Keratinocyte (primary cell): ENCODE measurements at places on chromosomes 12 and 14.

- no peak for DNase-seq
Measured at GRCh38 chr14:93723001-93723400, 65.3 kb downstream of the PRIMA1 start.

DNA sequence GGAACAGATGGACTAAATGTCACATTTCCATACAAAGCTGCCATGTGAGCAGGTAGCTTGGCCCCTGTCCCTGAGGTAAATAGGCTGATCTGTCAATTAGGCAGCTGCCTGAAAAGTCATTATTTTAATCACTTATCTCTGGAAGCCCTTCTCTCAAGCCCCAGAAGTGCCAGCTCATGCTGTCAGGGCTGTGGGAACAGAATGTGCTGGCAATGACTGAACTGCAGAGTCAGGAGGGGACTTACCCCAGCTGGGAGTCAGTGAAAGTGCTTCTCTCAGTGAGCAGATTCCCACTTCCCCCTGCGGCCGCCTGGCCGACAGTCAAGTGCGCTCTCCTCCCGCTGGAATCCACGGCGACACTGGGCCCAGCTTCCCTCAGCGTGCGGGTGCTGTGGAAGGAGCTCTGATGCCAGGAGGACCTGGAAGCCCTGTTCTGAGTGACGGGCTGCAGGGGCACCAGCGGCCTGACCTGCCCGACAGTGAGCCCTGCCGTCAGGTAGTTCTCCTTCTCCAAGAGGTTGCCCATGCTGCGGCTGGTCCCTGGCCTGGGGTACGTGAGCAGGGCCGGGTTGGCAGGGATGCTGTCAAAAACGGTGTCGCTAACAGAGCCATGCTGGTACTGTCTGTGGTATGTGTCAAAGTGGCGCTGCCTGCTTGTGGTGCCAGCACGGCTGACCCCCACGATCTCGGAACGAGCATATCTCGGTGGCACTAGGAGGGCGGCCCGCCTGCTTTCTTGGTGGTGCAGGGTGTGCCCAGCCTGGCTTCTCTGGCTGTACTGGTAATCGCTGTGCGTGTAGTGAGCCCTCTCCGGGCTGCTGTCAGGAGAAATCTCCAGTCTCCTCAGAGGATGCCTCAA, 18.7 kb downstream of the PKP2 start:
- DNase-seq, result no peak

DNA sequence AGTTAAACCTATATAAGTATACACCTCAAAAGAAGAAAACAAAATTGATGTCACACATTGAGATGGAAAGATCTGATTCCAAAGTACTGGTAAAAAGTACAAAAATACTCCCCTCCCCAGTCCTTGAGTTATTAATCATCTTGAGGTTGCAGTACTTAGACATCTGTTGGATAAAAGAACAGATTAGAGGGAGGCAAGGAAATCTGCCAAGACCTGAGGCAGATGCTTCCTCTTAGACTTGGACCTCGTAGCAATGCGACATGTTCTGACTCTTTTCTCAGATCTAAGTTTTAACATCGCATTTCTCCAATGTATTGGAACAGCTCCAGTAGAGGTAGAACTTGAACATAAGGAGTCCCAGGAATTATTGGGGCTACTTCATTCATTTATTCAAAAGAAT, 187.9 kb upstream of the GRIN2B start:
- no peak for DNase-seq

- DNase-seq, result no peak
Measured at GRCh38 chr12:49587174-49587908, 18.1 kb downstream of the FAM186B start.

DNA sequence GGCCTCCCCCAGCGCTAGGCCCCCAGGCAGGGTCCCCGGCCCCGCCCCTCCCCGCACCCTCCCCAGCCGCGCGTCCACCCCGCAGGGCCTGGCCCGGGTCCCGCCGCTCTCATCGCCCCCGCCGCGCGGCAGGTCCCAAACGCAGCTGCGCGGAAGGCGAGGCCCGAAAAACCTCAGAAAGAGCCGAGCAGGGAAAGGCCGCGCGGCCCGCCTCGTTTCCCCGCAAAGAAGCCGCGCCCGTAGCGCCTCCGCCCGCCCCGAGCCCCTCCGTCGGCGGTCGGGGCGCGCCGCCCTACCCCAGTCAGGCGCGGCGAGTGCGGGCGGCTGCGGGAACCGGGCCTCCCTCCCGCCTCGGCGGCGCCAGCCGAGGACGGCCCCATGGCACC, 324 bp downstream of the POLE start:
- no peak for DNase-seq

DNA sequence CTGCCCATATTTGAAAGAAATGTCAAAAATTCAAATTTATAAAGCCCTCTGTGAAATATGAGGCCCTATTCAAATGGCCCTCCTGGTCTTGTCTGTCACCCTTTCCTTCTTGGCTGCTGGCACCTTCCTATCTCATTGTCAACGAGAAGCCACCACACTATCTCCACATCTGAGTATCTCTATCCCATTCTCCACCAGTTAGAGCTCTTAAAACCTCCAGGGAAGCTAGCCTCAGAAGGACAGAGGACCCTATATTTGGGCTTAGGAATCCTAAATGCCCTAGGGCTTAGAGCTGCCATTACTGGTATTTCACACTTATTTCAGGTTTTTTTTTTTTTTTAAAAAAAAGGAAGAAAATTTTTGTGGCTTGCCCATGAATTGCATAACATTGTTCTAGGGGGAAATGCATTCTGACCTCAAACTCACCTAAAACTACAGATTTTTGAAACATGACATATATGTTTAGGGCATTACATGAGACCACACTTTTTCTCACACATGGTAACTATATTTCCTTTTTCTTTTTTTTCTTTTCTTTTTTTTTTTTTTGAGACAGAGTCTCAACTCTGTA, 25.0 kb downstream of the SLC25A21 start:
- DNase-seq, result no peak

- DNase-seq, result no peak
Measured at GRCh38 chr14:86540636-86541247, 1010.8 kb downstream of the FLRT2 start.

DNA sequence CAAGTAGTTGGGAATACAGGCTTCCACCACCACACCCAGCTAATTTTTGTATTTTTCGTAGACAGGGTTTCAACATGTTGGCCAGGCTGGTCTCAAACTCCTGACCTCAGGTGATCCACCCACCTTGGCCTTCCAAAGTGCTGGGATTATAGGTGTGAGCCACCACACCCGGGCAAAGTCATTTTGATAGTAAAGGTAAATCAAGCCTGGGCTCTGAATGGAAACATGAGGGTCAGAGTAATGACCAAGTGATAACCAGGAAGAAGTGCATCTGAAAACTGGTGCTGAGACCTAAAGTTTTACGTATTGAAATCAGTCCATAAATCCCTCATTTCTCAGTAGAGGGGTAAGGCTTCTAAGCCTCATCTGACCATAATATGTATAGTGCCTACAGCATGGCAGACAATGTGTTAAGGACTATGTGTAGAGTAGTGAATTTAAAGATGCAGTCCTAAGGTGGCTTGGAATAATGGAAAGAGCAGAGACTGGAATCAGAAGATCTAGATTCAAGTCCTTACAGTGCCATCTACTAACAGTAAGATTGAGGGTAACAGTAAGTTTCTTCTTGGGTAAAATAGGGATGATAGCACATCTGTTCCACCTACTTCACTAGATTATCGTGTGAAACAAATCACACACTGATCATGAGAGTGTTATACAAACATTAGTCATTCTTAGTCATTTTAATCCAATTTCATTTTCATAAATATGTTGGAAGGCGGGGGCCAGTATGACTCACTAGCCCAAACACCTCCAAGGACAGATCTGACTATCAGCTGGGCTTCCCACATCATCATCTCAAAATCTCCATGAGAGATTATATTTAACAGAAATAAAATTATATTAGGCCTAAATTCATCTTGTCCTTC, 11.2 kb downstream of the MAP4K5 start:
- DNase-seq, result peak; percentile 57

GRCh38 chr12:80777587-80777986, 60.9 kb downstream of the MYF5 start:
- DNase-seq, result no peak

DNA sequence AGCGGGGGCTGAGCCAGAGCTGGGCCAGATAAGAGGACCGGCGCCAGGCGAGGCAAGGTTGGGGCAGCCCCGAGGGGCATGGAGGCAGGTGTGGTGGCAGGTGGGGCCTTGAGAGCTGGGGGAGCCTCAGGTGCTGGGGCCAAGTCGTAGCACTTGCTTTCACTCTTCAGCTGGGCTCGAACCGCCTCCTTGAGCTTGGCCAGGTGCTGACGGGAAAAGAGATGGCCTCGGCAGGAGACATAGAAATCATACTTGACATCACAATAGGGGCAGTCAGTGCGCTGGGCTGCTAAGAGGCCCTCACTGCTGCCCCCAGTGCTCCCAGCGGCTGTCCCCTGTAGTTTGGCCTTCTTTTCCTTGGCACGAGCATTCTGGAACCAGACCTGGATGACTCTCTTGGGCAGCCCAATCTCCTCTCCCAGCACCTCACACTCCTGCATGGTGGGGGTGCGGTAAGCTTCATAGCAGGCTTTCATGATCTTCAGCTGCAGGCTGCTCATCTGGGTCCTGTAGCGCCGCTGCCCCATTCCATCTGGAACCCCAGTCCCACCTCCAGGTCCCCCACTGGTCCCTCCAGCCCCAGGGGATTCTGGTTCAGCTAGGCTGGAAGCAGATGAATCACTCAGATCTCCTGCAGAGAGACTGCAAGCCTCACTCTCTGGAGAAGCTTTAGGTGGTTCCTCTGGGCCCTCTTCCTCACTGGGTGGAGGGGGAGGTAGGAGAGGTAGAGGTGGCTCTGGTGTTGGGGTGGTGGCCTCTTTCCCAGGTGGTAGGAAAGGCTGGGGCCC, 28.1 kb downstream of the ZFHX2 start:
- no peak for DNase-seq

GRCh38 chr12:95605087-95605486, 53.8 kb upstream of the USP44 start:
- no peak for DNase-seq

GRCh38 chr14:29273513-29273912, 506.9 kb downstream of the FOXG1 start:
- no peak for DNase-seq
